ENCODE measurements at places on chromosomes 7 and 10. TPM values are rescaled to one million over a fixed set of nuclear protein-coding genes. Genes with fewer than 3 reads are reported as not detected.

PRXL2A gene
- 5.1 TPM for total RNA-seq

GRCh38 chr10:124697837-124698544 lies 46.2 kb downstream of the FAM53B start:
- H3K36me3 ChIP-seq, result peaks cover 4% of the 10 kb centered on the region
- H3K27me3 ChIP-seq, result no peaks in the 10 kb centered on the region
- no peak overlapping the region for H3K27ac ChIP-seq
- DNase-seq, result peak; percentile 63

ACHE gene
- total RNA-seq, result under 0.01 TPM

GRCh38 chr10:124264711-124265390 lies 153.9 kb downstream of the OAT start:
- H3K4me1 ChIP-seq, result peaks cover 9% of the 10 kb centered on the region
- no peaks in the 10 kb centered on the region for H3K36me3 ChIP-seq
- no peak overlapping the region for H3K27ac ChIP-seq
- no peak overlapping the region for H3K4me3 ChIP-seq

DNA sequence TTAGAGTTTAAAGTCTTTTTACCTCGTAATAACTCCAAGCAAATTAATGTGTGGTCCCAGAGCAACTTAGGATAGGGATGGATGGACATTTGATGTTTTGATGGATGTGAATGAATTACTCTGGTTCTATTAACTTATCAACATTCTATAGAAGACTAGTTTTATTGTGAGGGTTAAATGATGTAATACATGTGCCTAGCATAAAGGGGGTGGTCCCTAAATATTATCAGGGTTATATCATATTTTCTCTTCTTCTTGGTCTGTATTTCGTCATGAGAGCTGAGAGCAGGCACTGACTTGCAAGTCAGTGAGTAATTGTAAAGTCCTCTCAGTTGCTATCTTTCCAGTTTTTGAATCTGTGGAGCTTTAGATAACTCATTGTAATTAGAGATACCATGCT lies 219.3 kb downstream of the GATA3 start:
- H3K36me3 ChIP-seq, result no peaks in the 10 kb centered on the region
- H3K27ac ChIP-seq, result no peak overlapping the region
- H3K27me3 ChIP-seq, result no peaks in the 10 kb centered on the region
- DNase-seq, result no peak
- H3K4me3 ChIP-seq, result no peak overlapping the region
- no peaks in the 10 kb centered on the region for H3K4me1 ChIP-seq

DNA sequence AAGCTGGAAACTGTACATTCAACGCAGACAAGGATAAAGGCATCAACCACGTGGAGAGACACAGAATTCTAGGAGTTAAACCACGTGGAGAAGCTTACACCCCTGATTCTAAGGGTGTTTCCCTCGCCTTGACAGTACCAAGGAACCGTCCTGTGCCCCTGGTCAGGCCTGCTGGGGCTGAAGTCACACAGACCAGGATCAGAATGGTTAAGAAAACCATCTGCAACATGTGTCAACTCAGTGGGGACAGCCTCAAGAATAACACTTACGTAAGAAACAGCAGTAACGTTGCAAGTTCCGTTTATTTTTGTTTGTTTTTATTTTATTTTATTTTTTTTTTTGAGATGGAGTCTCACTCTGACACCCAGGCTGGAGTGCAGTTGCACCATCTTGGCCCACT lies 55.6 kb downstream of the CHST15 start:
- H3K27me3 ChIP-seq, result no peaks in the 10 kb centered on the region
- no peak overlapping the region for H3K27ac ChIP-seq
- H3K36me3 ChIP-seq, result no peaks in the 10 kb centered on the region
- DNase-seq, result peak; percentile 46

DNA sequence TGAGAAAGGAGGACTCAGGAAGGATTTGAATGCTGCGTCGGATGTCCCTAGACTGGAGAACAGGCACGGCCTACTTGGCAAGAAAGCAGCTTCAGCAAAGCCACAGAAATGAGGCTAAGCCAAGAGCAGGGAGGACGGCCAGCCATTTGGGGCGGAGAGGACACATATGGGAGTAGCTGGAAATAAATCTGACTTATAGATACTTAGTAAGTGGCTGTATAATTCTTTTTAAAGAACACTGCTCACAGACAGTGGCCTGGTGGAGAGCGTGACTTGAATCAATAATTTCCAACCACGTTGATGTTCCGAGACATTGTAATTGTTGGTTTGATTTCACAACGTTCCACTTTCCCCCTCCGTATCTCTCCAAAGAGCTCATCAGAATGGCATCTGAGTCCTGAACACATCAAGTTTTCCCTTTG lies 67.7 kb upstream of the JCAD start:
- H3K4me3 ChIP-seq, result peak overlapping the region; percentile 27
- peak; percentile 80 for DNase-seq
- peaks cover 13% of the 10 kb centered on the region for H3K4me1 ChIP-seq
- peak overlapping the region; percentile 77 for H3K27ac ChIP-seq

TMEM225B gene
- total RNA-seq, result 0.29 TPM

- DNase-seq, result peak; percentile 77
- peak overlapping the region; percentile 55 for H3K4me3 ChIP-seq
- peaks cover 35% of the 10 kb centered on the region for H3K4me1 ChIP-seq
- H3K27ac ChIP-seq, result peak overlapping the region; percentile 94
Observed at GRCh38 chr10:29370097-29371092, 81.5 kb downstream of the LYZL1 start.

MNX1 gene
- total RNA-seq, result not detected

WEE2 gene
- not detected for total RNA-seq

DNA sequence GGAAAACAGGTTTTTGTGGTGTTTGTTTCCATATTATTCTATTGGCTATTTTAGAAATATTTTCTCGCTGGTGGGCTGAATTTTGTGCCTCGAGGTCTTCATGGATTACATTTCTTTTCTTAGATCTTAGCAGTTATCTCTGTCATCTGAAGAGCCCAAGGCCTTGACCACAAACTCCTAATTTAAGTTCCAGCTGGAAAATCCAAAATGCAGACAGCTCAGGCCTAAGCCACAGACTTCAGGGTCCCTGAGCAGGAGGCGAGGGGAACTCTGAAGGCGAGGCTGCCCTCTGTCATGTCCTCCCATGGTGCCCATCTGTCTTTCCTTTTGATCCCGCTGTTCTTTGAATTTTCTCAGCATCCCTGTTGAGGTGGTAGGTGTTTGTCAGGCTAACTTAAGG lies 14.3 kb downstream of the DENND10 start:
- peaks cover 18% of the 10 kb centered on the region for H3K4me1 ChIP-seq
- H3K27me3 ChIP-seq, result no peaks in the 10 kb centered on the region
- peaks cover 72% of the 10 kb centered on the region for H3K36me3 ChIP-seq
- H3K27ac ChIP-seq, result no peak overlapping the region
- DNase-seq, result no peak
- no peak overlapping the region for H3K4me3 ChIP-seq

- H3K36me3 ChIP-seq, result no peaks in the 10 kb centered on the region
- no peak for DNase-seq
- no peak overlapping the region for H3K27ac ChIP-seq
- H3K4me3 ChIP-seq, result no peak overlapping the region
Observed at GRCh38 chr10:34061841-34062240, 727.4 kb upstream of the NRP1 start.

- DNase-seq, result no peak
- no peak overlapping the region for H3K27ac ChIP-seq
- H3K4me1 ChIP-seq, result peaks cover 8% of the 10 kb centered on the region
- H3K27me3 ChIP-seq, result peaks cover 5% of the 10 kb centered on the region
- no peak overlapping the region for H3K4me3 ChIP-seq
- no peaks in the 10 kb centered on the region for H3K36me3 ChIP-seq
Observed at GRCh38 chr7:132771301-132771730, 195.0 kb upstream of the PLXNA4 start.
